ENCODE measurements at places on chromosomes 11 and 22.

DNA sequence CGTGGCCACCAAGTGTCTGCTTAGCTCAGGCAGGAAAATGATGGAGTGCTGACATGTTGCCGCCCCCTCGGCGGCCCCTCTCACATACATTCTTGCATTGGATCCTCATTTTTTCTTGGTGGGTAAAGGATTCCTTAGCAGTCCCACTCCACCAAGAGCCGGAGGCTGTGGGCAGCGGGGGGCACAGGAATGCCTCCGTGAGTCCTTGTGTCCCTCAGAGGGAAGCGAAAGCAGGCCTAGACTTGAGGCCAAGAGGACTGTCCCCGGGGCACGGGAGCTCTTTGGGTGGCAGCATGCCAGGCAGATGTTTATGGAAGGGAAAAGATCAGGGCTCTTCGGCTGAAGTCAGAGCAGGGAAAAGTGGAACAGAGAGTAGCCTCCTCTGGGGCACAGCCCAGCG is 21.6 kb downstream of the LRFN4 start:
- no peak for DNase-seq

DNA sequence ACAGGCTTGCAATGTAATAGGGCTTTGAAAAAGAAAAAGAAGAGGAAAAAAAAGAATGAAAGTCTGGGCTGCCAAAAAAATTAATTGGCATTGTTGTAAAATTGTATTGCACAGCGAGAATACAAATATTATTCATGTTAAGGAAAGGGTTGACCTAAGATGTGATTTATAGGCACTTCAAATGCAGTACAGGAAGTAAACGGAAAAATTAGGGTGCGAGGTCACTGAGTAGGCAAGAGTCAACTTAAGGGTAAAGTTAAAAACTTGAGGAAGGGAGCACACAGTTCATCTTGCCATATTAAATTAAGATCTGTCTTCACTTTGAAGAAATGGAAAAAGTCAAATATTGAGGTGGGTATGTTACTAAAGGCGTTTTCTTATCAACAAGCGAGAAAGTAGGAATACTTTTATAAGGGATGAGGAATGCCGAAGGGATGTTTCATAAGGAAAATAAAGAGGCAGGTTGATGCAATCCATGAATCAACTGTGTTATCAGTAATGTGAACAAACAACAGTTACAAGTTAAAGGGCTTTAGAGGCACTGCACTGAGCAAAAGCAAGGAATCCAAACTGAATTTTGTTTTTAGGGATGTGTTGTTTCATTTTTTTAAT is 123.0 kb downstream of the WT1 start:
- DNase-seq = no peak

GRCh38 chr11:64357904-64358535 is 942 bp upstream of the RPS6KA4 start:
- DNase-seq = peak; percentile 60

DNA sequence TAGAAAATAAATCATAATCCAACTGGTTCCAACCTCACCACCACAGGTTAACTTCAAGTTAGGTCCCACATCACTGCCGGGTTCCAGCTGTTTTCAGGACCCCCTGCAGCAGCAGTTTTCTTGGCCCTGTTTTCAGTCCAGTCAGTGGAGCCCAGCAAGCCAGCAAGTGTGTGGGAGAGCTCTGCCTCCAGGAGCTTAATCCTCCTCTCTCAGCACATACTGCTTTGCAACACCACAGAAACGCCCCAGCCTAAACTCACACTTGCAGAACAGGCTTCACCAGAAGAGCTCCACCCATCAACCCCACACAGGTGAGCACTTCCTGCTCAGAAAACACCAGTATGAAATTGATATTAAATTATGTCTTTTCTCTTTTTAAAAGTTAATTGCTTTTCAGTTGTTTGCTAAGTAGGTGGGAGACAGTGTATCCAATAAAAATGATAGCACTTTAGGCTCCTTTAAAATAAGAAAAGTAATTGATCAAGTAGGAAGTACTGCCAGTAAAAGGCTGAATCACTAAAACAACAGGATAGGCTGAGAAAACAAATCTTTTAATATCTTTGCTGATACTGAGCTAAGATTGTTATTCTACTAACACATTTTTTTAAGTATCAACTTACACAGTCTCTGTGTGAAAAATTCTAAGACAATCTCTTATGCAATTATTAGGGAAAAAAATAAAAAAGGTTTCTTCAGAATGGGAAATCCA is 81.5 kb upstream of the TP53AIP1 start:
- DNase-seq = no peak

DNA sequence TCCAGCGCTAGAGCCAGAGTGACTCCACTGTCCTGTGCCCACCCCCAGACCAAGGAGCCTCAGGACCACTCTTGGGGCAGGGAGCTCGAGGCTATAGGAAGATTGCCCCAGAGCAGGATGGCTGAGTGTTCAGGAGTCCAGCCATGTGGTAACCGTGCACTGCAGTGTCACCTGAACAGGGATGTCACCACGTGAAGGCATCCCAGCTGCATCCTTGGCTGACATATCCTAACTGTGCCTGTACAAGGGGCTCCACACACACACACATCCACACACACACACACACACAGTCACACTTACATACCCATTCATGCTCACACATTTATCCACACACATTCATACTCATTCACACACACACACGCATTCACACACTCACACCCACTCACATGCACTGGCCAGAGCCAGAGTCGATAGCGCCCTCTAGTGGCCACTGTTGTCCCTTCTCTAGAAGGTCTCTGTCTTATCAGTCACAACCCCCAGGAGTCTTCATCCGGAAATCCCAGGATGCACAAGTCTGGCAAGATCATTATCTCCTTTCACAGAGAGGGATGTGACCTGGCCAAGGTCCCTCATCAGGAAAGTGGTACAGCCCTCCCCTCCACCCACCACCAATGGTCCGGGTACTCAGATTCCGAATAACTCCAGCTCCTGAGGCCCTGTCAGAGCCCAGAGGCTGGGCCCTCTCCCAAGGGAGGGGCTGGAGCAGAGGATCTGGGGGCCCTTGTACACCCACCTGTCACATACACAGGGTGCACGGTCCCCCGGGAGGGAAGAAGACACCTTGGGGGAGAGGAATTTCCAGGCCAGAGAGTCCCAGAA is 55.1 kb downstream of the IGLL5 start:
- DNase-seq = peak; percentile 67

GRCh38 chr22:46774253-46774979 is 12.0 kb downstream of the TBC1D22A start:
- DNase-seq = peak; percentile 46

DNA sequence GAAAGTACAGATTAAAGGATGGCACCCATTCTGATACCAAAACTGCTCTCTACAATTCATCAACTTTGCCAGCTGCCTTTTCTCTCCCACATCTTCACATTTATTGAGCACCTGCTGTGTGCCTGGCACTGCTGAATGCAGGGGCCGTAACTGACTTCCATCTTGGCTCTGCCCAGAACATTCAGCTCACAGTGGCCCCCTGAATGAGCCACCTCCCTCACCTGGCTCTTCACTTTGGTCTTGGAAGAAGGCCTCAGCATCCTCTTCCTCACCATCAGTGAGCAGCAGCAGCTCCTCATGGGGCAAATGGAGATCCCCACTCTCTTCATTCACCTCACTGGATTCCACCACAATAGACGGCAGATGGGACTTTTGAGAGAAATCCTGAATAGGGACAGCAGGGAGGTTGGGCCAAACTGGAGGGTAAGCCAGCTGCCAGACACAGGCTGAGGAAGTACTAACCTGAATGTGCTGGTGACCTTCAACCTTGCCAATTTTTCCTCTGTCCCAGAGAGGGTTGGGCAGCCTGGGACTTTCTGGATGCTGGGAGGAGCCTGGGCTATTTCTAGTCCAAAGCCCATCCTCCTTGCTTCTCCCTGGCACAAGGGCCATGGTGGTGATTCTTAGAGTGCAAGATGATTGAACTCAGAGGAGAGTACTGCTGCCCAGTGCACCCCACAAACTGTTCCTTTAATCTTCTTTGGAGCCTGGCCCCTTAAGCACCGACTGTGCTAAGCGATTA is 1.9 kb upstream of the UQCC3 start:
- no peak for DNase-seq

DNA sequence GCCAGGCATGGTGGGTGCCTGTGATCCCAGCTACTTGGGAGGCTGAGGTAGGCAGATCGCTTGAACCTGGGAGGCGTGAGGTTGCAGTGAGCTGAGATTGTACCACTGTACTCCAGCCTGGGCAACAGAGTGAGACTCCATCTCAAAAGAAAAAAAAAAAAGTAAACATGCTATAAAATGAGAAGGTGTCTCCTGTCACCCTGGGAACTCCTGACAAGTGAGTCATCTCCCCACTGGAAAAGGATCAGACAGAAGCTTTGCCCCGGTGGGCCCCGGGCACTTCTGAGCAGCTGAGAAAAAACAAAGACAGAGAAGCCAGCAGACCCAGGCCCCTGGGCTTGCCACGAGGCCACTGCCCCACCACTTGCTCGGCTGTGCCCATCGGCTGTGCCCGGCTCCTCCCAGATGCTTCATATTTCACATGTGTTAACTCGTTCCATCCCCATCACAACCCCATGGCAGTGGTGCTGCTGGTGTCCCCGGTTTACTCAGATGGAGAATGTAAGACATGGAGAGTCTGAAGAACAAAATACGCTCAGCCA is 22.3 kb downstream of the TTLL1 start:
- no peak for DNase-seq

DNA sequence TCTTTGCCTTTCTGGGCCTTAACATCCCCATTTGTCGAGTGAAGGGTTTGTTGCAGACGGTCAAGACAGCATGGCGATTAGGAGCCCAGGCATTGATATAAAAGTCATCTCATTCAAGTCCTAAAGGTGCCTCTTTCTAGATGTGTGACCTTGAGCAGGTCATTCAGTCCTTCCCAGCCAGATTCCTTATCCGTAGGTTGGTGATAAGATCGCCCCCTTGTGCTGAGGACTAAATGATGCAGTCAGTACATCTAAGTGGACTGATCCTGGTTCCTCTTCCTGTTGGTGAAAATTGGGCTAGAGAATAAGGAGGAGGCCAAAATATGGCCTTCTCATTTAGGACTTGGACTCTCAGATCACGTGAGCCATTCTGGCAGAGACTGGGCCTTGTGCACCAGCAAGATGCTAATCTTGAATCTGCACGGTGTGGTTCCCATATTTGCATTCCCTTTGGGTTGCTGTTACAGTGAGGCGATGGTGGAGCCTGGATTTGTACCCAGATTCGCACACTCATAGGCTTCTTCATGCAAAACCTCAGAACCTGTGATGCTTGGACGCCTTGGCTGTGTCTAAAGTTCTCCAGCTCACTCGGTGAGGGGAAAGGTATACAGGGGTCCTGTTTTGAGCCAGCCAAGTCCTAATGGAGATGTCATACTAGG is 156.8 kb downstream of the MYO18B start:
- no peak for DNase-seq

DNA sequence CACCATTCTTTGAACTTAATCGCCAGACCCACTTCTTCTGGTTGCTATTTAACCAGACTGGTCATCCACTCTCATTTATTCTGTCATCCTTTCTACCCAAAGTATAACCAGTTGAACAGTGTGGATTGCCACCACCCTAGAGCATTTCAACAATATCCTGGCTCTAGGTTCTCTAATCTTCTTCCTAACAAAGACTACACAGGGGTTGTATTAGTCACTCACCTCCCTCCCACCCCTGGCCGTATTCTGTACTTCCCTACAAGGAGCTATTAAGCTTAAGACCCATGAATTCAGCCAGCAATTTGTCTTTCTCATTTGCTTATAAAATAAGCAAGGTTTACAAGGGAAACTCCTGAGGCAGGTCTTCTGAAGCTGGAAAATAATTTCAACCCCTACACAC is 46.9 kb upstream of the CEP126 start:
- DNase-seq = no peak

DNA sequence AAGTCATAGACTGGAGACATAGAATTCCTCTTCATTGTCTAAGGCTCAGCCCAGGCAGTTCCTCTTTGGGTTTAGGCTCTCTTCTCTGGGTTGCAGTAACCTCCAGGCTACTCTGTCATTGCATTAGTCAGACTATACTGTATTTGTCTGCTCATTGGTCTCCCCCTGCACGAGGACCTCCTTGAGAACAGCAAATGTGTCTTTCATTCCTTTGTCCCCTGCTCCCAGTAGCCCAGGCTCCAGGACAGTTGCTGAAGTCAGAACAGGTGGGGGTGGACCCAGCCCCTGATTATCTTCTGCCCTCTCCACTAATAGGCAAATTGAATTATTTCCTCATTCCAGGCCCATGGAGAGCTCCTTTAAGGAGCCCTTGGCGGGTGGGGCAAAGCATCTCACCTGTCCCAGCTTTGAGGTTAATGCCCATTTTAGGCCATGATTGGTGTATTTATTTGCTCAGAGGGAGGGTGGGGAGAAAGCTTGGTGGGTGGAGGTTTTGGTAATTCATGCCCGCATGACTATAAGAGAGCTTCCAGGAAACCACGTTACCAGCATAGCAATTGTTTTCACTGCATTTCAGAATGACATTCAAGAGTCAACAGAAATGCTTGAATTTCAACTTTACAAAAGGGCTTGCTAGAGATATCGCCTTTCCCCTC is 40.9 kb downstream of the NAV2 start:
- no peak for DNase-seq

DNA sequence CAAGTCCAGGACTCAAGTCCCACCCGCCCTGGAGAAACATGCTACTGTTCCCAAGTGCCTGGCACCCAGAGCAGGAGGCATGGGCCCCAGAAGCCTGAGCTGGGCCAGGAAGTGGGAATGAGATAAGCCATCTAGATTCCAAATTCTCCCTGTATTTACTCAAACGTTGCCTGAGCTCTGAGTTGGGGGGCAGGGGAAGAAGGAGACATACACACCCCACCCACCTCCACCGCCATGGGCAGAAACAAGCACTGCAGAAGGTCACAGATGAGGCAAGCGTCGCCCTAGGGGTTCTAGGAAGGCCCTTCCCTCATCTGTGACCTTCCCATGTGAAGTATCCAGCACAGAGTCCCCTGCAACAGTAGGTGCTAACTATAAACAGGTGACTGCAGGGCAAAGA is 54.0 kb downstream of the PLEKHA7 start:
- no peak for DNase-seq

DNA sequence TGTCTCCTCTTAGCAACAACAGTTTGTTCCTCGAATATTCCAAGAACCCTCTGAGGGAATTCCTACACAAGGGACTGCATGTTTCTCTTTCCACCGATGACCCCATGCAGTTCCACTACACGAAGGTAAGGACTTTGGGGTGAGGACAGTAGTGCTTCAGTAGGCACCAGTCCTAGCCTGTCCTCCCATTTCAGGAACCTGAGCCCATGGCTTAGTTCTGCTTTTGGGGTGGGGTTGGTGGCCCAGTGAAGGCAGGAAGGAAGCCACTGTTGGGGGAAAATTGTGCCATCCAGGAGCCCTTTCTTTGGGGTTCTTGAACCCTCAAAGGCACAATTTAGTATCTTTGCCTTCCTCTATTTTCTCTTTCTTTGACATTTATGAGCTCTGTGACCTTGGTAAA is 38.2 kb downstream of the RNF141 start:
- DNase-seq = no peak
